ENCODE measurements at places on chromosomes 2 and 18.
A peak's percentile ranks its signal among the peaks of the same experiment; 100 is the strongest.

- H3K36me3 ChIP-seq, result no peaks in the 10 kb centered on the region
- no peak overlapping the region for H3K27ac ChIP-seq
- H3K27me3 ChIP-seq, result no peaks in the 10 kb centered on the region
- H3K4me3 ChIP-seq, result no peak overlapping the region
- no peaks in the 10 kb centered on the region for H3K4me1 ChIP-seq
- DNase-seq, result no peak
Observed at GRCh38 chr2:180258041-180258537, 251.0 kb upstream of the CWC22 start.

- H3K36me3 ChIP-seq, result peaks cover 4% of the 10 kb centered on the region
- DNase-seq, result peak; percentile 91
- H3K4me3 ChIP-seq, result peak overlapping the region; percentile 38
- no peaks in the 10 kb centered on the region for H3K27me3 ChIP-seq
- peaks cover 31% of the 10 kb centered on the region for H3K4me1 ChIP-seq
- peak overlapping the region; percentile 93 for H3K27ac ChIP-seq
Observed at GRCh38 chr2:201128933-201129505, 13.1 kb downstream of the CFLAR start.

DNA sequence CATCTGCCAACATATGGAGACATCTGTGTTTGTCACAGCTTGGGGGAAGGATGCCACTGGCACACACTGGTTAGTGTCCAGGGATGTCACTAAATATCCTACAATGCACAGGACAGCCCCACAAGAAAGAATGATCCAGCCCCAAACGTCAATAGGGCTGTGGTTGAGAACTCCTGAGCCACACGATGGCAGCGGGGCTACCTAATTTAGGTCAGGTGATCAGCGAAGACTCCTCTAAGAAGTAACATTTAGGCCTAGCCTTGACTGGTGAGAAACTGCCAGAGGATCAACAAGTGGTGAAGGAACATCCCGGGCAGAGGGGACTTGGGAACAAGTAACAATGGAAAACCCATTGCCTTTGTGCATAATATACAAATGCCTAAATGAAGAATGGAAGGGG is 5.0 kb upstream of the TGIF1 start:
- no peak overlapping the region for H3K4me3 ChIP-seq
- no peak overlapping the region for H3K27ac ChIP-seq
- H3K4me1 ChIP-seq, result peaks cover 3% of the 10 kb centered on the region
- H3K27me3 ChIP-seq, result no peaks in the 10 kb centered on the region
- no peak for DNase-seq

- H3K27me3 ChIP-seq, result no peaks in the 10 kb centered on the region
- H3K27ac ChIP-seq, result no peak overlapping the region
- no peak overlapping the region for H3K4me3 ChIP-seq
- no peaks in the 10 kb centered on the region for H3K36me3 ChIP-seq
Observed at GRCh38 chr2:229153267-229153666, 117.8 kb downstream of the PID1 start.

DNA sequence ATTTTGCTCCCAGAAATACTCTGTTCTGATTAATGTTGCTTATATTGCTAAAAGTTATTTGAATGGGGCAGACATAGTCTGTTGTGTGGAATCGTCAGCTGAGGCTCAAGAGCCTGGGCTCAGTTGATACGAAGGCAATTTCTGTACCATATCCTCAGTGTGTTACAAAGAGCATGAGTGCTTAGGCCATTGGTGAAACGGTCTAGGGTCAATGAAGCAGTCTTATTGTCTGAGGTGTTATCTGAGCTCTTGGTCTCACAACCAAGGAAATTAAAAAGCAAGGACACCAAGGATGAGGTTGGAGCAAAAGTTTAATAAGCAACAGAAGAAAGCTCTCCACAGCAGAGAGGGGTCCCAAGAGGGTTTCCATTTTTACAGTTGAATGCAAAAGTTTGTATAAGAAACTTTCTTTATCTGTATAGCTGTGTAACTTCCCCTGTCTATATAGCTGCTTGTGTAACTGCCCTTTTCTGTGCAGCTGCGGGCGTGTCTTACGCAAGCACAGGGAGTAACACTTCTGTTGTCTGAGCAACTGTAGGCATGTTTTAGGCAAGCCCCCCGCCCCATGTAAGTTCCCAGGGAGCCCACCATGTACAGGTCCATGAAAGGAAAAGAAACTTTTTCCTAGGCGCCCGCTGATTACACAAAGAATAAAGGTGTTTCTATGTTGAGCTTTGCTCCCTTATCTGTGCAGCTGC is 40.6 kb upstream of the DSC1 start:
- H3K27me3 ChIP-seq, result no peaks in the 10 kb centered on the region
- peak; percentile 18 for DNase-seq
- no peak overlapping the region for H3K4me3 ChIP-seq

DNA sequence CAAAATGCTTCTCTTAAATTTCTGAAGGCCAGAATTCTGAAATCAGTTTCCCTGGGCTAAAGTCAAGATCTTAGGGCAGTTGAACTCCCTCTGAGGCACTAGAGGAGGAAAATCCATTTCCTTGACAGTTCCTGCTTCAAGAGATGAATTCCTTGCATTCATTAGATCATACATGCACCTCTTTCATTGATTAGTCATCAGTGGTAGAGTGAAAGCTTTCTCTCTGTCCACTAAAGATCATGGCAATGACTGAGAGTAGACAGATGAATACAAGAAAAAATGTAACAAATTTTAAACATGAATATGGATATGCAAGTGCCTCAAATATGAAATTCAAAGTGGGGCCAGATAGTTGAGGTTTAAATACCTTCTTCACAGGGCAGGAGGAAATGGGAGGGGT is 693.4 kb upstream of the TMEFF2 start:
- H3K36me3 ChIP-seq, result no peaks in the 10 kb centered on the region
- H3K4me1 ChIP-seq, result no peaks in the 10 kb centered on the region
- no peak overlapping the region for H3K27ac ChIP-seq

- no peak for DNase-seq
- no peak overlapping the region for H3K27ac ChIP-seq
- H3K4me1 ChIP-seq, result no peaks in the 10 kb centered on the region
Observed at GRCh38 chr2:236545814-236546480, 23.7 kb upstream of the ACKR3 start.

- H3K36me3 ChIP-seq, result no peaks in the 10 kb centered on the region
- H3K27ac ChIP-seq, result no peak overlapping the region
- no peak for DNase-seq
- no peaks in the 10 kb centered on the region for H3K4me1 ChIP-seq
Observed at GRCh38 chr18:46820863-46821262, 64.0 kb upstream of the ST8SIA5 start.

- H3K4me3 ChIP-seq, result no peak overlapping the region
- no peaks in the 10 kb centered on the region for H3K27me3 ChIP-seq
- peak; percentile 30 for DNase-seq
- H3K4me1 ChIP-seq, result no peaks in the 10 kb centered on the region
Observed at GRCh38 chr18:65124633-65125032, 626.2 kb upstream of the CDH7 start.

GRCh38 chr2:102618452-102619413 is 620 bp upstream of the SLC9A2 start:
- H3K27ac ChIP-seq, result no peak overlapping the region
- peaks cover 15% of the 10 kb centered on the region for H3K4me1 ChIP-seq
- peak; percentile 15 for DNase-seq
- peak overlapping the region; percentile 57 for H3K4me3 ChIP-seq

DNA sequence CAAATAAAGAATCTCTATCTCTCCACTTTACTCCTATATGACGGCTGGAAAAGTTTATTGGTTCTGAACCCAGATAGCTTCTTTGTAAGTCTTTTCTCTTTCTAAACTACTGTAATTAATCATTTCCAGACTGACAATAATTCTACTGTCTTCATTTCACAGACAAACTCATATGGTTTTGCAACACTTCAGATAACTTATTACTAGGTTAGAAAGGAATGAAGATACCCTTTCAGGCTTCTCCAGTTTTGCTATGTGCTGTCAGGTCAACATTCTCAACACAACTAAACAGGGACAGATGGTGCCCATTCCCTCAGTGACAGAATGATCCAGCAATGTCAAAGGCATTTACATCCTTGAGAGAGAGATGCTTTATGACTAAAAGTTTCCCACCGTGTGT is 198.5 kb upstream of the ITGA4 start:
- H3K4me1 ChIP-seq, result no peaks in the 10 kb centered on the region
- H3K4me3 ChIP-seq, result no peak overlapping the region
- peak; percentile 62 for DNase-seq

DNA sequence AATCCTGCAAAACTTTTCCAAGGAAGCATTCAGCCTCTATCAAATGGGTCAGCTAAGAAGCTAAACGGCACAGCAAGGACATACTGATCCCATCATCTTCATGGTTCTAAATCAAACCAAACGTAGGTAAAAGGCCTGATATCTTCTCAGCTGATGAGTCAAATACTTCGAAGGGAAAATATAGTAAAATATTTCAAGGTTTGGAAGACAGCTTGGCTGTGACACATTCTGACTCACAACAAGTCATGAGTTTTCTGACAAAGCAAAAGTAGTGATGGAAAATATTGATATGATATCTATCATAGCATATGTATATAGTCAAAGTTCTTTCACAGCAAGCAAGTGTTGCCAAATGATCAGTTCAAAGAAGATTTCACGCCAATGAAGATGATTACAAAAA is 31.5 kb downstream of the DOCK10 start:
- no peaks in the 10 kb centered on the region for H3K27me3 ChIP-seq
- H3K36me3 ChIP-seq, result no peaks in the 10 kb centered on the region

- peak overlapping the region; percentile 85 for H3K27ac ChIP-seq
- peak; percentile 92 for DNase-seq
- H3K4me3 ChIP-seq, result peak overlapping the region; percentile 92
Observed at GRCh38 chr2:36356990-36357846, 1.6 kb downstream of the CRIM1 start.

DNA sequence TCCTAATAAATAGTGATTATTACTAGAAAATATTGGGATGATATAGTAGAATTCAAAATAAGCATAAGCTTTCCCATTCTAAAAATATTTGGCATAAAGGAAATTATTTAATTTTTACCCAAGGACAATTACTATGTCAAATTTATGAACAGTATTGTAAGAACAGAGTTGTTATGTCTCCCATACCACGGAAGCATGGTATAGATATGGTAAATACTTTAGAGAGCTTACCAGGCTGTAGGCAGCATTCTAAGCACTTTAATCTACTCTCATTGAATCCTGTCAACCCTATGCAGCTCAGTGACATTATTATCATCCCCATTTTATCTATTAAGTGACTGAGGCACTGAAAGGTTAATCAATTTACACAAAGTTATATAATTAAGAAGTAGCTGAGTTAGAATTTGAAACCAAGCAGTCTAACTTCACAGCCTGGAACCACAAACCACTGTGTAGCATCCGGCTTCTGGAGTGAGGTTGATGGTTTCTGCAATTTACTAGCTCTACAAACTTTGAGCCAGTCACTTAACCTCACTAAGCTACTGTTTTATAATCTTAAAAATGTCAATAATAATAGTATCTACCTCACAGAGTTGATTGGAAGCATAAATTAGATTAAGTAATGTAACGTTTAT is 323.7 kb downstream of the ARHGAP15 start:
- no peaks in the 10 kb centered on the region for H3K27me3 ChIP-seq
- no peak overlapping the region for H3K27ac ChIP-seq
- H3K4me3 ChIP-seq, result no peak overlapping the region

GRCh38 chr2:15577071-15577735 is 14.5 kb upstream of the DDX1 start:
- no peak overlapping the region for H3K27ac ChIP-seq
- H3K4me3 ChIP-seq, result no peak overlapping the region
- DNase-seq, result peak; percentile 81
- H3K4me1 ChIP-seq, result peaks cover 2% of the 10 kb centered on the region
- no peaks in the 10 kb centered on the region for H3K36me3 ChIP-seq

GRCh38 chr2:101710471-101711318 is 13.2 kb downstream of the MAP4K4 start:
- peaks cover 4% of the 10 kb centered on the region for H3K36me3 ChIP-seq
- H3K4me3 ChIP-seq, result no peak overlapping the region
- peaks cover 3% of the 10 kb centered on the region for H3K4me1 ChIP-seq
- peak; percentile 61 for DNase-seq

- H3K36me3 ChIP-seq, result no peaks in the 10 kb centered on the region
- no peaks in the 10 kb centered on the region for H3K27me3 ChIP-seq
- no peak overlapping the region for H3K27ac ChIP-seq
- no peak overlapping the region for H3K4me3 ChIP-seq
Observed at GRCh38 chr18:63266888-63267790, 52.4 kb downstream of the BCL2 start.

GRCh38 chr18:29912351-29912750 is 1130.2 kb downstream of the DSC3 start:
- H3K27me3 ChIP-seq, result no peaks in the 10 kb centered on the region
- no peaks in the 10 kb centered on the region for H3K4me1 ChIP-seq
- H3K36me3 ChIP-seq, result no peaks in the 10 kb centered on the region
- H3K27ac ChIP-seq, result no peak overlapping the region
- DNase-seq, result no peak

GRCh38 chr2:189049709-189050164 is 75.6 kb downstream of the COL3A1 start:
- no peak for DNase-seq
- no peak overlapping the region for H3K27ac ChIP-seq
- no peaks in the 10 kb centered on the region for H3K27me3 ChIP-seq
- H3K4me1 ChIP-seq, result no peaks in the 10 kb centered on the region

- no peak overlapping the region for H3K27ac ChIP-seq
- no peaks in the 10 kb centered on the region for H3K27me3 ChIP-seq
- H3K4me1 ChIP-seq, result peaks cover 14% of the 10 kb centered on the region
- DNase-seq, result no peak
- H3K4me3 ChIP-seq, result no peak overlapping the region
Observed at GRCh38 chr2:46148369-46148736, 148.9 kb upstream of the EPAS1 start.
